ENCODE measurements at places on chromosomes 11 and 22. TPM values are rescaled to one million over a fixed set of nuclear protein-coding genes. Genes with fewer than 3 reads are reported as not detected.
A peak's percentile ranks its signal among the peaks of the same experiment; 100 is the strongest.

DNA sequence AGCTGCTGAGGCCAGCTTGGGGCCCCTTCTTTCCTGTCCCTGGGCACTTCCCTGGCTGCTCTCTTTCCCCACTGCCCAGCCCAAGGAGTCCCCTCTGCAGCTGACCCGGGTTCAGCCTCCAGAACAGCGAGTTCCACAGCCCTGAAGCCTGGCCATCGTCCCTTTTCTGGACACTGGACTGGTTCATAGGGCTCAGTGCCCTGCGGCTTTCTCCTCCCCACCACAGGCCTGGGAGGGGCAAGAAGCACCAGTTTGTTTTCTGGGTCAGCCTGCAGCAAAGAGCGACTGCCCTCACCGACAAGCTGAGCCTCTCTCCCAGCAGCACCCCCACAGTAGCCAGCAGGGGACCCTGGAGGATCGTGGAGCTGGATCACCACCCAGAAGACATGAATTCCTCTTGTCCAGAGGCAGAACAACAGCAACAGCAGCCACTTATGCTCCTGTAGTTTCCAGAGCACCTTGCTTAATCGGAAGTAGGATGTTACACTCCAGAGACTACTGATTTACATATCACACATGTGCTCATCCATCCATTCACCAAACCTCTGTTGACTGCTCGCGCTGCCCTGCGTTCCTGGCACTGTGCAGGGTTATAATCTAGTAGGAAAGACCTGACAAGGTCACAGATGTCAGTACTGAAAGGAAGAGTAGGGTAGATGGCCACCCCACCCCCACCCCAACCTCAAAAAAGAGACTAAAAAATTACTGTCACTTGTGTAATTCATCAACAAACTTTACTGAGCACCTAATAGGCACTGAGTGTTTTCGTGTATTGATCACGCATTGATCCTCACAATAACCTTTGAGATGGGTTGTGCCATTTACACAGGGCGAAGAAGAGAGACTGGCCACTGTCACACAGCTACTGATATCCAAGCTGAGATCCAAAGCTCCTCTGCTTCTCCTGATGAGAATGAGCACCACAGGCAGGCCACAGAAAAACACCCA lies 13.0 kb upstream of the CXCR5 start:
- 0 out of 2 replicates have a peak, but pooled peaks cover 3% of the 10 kb centered on the region for H3K27me3 ChIP-seq
- H3K27ac ChIP-seq: peak overlapping the region; percentile 10
- H3K36me3 ChIP-seq: no peaks in the 10 kb centered on the region
- DNase-seq: peak; percentile 13

DNA sequence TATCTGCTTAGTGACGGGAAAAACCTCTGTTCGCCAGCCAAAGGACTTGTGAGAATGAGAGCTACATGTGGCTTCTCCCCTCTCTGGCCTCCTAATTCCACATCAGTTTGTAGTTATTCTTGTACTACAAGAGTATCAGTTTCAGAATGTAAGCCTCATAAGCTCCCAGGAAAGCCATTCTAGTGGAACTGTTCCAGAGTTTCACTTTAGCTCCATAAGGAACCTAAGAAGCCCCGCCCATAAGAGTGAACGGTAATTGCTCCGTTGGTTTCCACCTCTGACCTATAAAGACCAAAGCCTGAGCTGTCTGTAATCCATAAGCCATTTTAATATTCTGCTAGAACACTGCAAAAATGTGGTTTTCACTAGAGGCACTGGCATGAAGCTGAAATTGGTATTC lies 53.0 kb downstream of the SIK3 start:
- H3K27me3 ChIP-seq: no peaks in the 10 kb centered on the region
- peaks cover 3% of the 10 kb centered on the region for H3K4me1 ChIP-seq
- H3K36me3 ChIP-seq: no peaks in the 10 kb centered on the region
- no peak overlapping the region for H3K4me3 ChIP-seq

Gene SLC43A1
- polyA plus RNA-seq: 17.0 TPM

DNA sequence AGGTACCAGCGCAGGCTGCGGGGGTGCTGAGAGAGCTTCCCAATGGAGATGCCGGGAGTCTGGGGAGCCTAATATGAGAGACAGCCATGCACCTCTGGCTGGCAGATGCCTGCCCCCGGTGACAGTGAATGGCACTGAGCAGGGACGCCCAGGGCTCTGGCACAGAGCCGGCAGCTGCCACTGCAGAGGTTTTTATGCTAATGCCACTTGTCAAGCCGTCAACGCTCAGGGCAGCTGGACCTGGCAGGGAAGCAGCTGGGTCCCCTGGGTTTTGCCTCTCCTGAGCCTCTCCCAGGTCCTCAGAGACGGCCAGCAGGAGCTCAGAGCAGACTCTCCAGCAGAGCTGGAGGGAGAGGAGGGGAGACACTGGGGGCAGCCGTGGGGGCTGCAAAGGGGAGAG lies 573.6 kb downstream of the BUD13 start:
- no peaks in the 10 kb centered on the region for H3K36me3 ChIP-seq
- H3K27ac ChIP-seq: no peak overlapping the region
- H3K27me3 ChIP-seq: peaks cover 3% of the 10 kb centered on the region
- H3K4me3 ChIP-seq: no peak overlapping the region
- no peaks in the 10 kb centered on the region for H3K4me1 ChIP-seq

GRCh38 chr11:73578592-73579185 lies 19.2 kb downstream of the FAM168A start:
- no peaks in the 10 kb centered on the region for H3K36me3 ChIP-seq
- H3K27ac ChIP-seq: no peak overlapping the region
- peaks cover 6% of the 10 kb centered on the region for H3K4me1 ChIP-seq

DNA sequence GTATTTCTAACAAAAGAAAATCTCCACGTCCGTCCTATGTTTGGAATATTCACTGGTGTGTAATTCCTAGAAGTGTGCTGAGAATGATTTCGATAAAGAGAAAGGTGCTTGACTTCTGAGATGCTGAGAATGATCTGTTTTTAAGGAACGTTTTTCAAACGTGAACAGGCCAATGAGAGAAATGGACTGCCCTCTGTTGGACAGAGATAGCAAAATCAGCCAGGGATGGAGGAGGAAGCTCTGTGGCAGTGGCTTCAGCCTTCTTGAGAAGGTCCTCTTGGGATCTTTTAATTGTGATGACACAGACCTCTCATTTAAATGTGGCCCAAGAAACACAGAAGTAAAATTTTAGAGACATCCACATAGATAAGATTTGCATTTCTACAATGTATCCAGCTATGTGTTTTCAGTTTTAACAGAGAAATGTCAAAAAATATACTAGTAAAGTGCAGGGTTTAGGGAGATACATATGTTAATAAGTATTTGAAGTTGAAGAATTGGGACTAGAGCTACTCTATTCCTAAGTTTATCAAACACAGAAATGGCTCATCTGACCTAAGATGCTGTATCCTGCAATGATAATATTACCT lies 84.0 kb upstream of the RCN1 start:
- no peak overlapping the region for H3K27ac ChIP-seq
- H3K36me3 ChIP-seq: no peaks in the 10 kb centered on the region
- no peak overlapping the region for H3K4me3 ChIP-seq
- DNase-seq: peak; percentile 51
- H3K27me3 ChIP-seq: peaks cover 43% of the 10 kb centered on the region
- 0 out of 2 replicates have a peak, but pooled peaks cover under 1% of the 10 kb centered on the region for H3K4me1 ChIP-seq

Gene CD3D
- not detected for polyA plus RNA-seq

Gene LYVE1
- polyA plus RNA-seq: not detected

Gene OR4A16
- not detected for polyA plus RNA-seq

Gene SNRPD3
- polyA plus RNA-seq: 283 TPM
